Activated T-cell treated with anti-CD3 and anti-CD28 coated beads for 48 hours (primary cell): ENCODE measurements at places on chromosomes 5 and 9.

- no peak for DNase-seq
Observed at GRCh38 chr9:27125030-27125429, 16.0 kb downstream of the TEK start.

GRCh38 chr5:151584057-151584937 lies 6.8 kb downstream of the FAT2 start:
- DNase-seq = no peak

GRCh38 chr5:83787631-83788030 lies 67.0 kb upstream of the HAPLN1 start:
- DNase-seq = no peak

GRCh38 chr9:91291866-91292265 lies 69.9 kb downstream of the AUH start:
- no peak for DNase-seq

GRCh38 chr5:157459715-157460599 lies at the start of gene NIPAL4:
TSS of gene NIPAL4 (plus strand) at chr5:157460213. CDS start at chr5:157460321, 108 bp downstream.
- peak; percentile 45 for DNase-seq

GRCh38 chr5:169161022-169161680 lies 139.8 kb downstream of the SLIT3 start:
- no peak for DNase-seq

GRCh38 chr9:90851444-90851843 lies 49.8 kb downstream of the SYK start:
- no peak for DNase-seq

DNA sequence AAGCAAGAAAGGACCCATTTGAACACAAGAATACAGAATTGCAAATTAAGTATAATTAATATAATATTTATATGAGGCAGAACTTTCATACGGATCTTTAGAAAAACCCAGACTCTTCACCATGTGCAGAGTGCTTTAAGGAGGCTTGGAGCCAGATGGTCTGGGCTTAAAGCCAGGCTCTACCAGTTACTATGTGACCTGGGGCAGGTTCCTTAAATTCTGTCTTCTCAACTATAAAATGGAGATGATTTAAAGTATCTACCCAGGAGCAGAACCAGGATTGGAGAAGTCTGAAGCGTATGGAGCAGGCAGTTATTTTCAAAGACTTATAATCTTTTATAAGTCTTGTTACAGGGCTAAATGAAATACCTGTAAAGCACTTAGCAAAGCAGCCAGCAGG lies 202.1 kb downstream of the TSSK1B start:
- DNase-seq = no peak

DNA sequence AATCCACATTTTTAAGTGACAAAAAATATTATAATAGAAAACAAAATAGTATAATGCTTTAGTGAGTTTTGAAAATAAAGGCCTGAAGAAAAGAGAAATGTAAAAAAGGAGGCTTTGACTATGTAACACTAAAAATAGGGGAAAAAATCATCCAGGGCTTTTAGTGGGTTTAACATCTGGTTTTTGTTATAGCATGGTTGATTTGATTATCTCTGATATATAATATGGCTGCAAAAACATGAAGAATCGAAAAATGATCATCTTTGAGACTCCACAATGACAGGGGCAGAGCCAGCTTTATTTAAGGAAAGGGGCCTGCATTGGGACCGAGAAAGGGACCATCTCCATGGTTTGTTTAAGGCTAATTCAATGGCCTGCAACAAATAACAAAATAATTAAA lies 393.8 kb downstream of the PLK2 start:
- DNase-seq = no peak

DNA sequence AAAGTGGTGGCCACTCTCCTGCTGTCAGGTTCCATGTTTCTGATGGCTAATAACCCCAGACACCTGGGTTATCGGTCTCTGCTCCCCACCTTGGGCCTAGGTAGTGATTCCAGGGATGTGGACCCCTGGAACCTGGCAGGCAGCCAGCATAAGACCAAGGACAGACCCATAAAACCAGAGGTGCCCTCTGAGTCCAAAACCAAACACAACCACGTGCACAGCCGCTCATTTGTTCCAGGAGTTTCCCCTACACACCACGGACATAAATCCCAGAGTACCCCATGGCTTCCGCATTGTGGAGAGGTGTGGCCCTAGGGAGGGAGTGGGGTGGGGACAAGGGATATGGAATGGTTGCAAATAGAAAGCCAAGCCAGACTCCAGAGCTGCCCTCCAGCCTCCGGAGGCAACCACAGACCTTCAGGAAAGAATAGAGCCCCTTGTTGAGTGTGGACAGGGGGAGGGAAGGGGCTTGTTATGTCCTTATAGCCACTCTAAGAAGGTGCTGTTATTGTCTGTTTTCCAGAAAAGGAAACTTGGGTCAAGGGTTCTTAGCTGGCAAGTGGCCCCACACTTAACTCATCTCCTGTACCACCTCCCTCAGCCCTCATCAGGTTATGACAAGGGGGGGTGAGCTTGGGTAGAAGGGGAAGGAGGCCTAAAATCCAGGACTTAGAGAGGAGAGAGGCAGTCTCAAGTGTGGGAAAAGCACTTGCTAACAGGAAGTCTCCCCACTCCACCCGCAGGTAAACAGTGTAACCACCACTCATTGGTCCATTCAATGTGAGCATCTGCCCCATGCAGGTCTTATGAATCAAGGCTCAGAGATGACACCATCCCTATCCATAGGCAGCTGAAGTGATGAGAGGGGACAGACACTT lies 23.6 kb upstream of the CYSTM1 start:
- DNase-seq = no peak

DNA sequence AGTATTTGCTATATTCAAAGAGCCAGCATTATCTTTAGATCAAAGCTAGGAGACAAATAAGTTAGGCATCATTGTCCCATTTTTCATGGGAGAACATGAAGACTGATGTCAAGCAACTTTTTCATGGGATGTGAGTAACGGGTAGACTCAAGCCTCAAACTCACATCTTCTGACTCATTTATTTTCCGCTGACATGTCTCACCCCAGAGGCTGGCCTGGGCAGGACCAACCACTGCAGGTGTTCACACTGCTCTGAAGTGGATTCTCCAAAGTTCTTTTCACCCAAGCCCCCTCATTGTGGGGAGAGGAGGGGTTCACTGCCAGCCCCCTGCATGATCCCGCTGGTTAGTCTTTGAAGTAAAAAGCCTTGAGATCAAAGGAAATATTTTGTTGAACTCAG lies 34.9 kb upstream of the BASP1 start:
- no peak for DNase-seq

GRCh38 chr5:159393854-159394274 lies 63.6 kb upstream of the IL12B start:
- no peak for DNase-seq

GRCh38 chr9:94632737-94633136 lies 6.6 kb downstream of the FBP1 start:
- no peak for DNase-seq

DNA sequence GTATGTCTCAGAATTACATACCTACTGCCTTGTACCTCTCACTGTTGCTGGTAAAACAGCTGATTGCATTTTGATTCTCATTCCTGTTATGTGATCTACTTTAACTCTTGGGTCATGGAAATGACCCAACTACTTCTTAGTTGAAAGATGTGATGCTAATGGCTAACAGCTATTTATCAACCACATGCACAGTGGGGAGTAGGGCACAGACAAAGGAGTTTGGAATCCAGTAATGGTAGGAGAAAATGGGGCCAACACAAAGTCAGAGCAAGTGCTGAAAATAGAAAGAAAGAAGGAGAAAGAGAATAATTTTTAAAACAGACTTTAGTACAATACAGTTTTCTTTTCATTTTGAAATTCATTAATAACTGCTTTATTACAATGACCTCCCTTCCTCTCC lies 241.0 kb downstream of the PTPRD start:
- DNase-seq = no peak

DNA sequence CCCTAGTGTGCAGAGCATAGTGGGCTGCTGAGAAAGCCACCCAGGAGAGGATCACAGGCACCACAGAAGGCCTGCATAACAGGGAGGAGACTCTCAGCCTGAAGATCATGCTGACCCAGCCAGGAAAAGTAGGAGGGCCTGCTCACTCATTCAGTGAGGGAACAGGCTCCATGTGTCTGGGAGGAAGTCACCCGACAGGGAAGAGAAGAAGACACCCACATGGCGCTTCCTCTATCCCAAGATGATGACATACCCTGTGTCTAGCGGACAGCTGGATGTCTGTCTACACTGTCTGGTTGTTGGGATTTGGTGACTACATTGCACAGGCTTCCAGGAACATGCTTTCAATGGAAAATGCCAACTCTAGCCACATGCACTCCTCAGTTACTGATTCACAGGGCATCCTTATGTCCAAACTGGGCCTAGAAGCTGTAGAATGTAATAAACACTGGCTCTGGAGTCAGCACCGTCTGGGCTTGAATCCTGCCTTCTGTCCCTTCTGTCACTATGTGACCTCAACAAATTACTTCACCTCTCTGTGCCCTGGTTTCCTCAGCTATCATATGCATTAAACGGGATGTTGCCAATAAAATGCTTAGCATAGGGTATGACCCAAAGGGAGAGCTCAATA lies 47.6 kb downstream of the KLHL3 start:
- no peak for DNase-seq

- DNase-seq = no peak
Observed at GRCh38 chr9:1236061-1236460, 185.9 kb downstream of the DMRT2 start.

- DNase-seq = no peak
Observed at GRCh38 chr9:116843863-116844620, 156.9 kb downstream of the TRIM32 start.

GRCh38 chr5:140674211-140674610 lies 835 bp upstream of the DND1 start:
- no peak for DNase-seq

DNA sequence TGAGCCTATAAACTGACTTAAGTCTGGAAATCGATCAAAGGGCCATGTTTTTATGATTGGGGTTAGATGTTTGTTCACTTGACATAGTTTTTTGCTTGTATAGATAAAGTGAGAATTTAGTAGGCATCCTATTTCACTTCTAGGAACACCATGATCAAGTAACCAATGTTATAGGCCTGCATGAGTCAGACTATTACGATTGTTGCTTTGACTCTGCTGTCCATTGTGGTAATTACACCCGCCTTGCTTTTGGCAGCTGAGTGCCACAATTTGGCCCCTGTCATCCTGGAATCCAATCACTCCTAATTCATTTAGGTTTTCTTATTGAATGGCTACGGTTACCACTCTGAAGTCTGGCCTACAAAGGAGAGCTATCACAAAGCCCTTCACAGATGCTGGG lies 67.8 kb upstream of the IL33 start:
- no peak for DNase-seq

DNA sequence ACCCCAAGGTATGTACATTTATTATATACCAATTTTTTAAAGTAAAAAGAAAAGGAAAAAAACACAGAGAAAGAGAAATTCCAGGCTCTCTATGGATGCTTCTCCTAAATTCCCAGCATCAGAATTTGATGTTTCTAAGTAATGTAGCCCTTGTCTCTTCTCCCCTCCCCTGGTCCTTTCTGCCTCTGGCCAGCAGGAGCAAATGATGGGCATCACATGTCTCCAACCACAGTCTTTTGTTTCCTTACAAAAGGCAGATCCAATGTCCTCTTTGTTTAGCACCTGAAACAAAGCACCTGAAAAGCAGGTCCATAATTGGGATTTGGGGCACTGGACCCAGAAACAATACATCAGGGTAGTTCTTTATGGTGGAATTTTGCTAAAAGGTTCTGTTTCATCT lies 50.4 kb upstream of the APC start:
- DNase-seq = no peak

- DNase-seq = no peak
Observed at GRCh38 chr5:179115307-179115706, 55.1 kb downstream of the ZNF354C start.

- DNase-seq = no peak
Observed at GRCh38 chr9:29556746-29557145, 1983.5 kb upstream of the C9orf72 start.

DNA sequence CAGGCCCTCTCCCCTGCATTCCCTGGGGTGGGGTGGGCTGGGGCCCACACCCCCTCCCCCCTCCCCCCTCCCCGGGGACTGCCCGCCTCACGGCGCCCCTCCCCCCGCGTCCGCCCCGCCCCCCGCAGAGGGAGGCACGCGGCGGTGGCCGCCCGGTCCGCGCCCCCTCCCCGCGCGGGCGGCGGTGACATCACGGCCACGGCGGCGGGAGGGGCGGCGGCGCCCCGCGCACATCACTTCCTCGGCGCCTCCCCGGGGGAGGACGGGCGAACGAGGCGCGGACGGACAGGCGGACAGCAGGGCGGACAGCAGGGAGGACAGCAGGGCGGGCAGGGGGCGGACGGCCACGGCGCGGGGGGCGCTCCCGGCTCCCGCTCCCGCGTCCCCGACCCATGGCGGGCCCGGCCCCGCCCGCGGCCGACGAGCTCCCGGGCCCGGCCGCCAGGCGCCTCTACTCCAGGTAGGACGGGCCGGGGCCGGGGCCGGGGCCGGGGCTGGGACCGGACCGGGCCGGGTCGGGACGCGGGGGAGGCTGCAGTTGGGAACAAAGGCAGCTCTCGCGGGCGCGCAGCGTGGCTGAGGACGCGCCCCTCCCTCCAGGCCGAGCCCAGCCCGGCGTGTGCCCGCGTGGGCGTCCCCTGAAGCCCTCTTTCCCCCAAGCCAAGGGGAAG lies at the start of gene GPSM1:
Gene GPSM1, plus strand, starts transcription at position 236 of the 671 bp plus-strand sequence. Its CDS starts 157 bp downstream, at position 393.
- no peak for DNase-seq

GRCh38 chr5:174057206-174057605 lies 11.7 kb downstream of the NSG2 start:
- no peak for DNase-seq

DNA sequence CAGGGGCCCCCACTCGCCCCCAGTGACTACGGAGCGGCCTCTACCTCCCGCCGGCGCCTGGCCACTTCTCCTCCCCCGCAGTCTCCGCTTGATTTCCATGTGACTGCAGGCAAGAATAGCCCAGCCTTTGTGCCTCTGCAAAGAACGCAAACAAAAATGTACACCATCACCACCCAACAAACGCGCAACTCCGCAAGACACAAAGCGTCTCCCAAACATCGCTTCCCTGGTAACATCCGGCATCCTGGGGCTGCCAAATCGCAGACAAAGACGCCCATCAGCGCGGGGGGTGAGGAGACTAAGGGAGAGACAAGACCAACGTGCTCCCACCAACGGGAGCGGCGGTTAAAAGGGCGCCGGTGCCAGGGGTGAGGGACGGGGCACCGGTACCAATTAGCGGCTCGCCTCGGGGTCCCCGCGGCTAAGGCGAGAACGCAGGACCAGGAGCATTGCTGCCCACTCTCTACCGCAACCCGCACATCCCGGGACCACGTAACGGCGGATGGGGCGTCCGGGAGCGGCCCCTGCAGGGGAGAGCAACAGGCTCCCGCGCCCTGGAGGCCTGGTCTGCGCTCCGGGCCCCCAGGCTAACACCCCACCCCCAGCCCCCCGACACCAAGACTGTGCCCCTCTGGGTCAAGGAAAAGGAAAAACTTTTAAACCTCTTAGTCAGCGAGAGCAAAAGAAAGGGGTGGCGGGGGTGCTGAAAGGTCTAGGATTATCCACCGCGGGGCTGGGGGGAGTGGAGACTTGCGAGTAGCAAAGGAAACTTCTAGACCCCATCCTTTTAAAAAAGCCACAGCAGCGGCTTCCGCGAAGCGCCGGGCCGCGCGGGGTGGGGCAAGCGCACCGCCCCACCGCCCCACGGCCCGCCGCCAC lies 885 bp downstream of the MPDZ start:
- DNase-seq = no peak

GRCh38 chr9:117453737-117454136 lies 38.9 kb upstream of the ASTN2 start:
- no peak for DNase-seq

GRCh38 chr5:149240354-149240998 lies 31.2 kb upstream of the AFAP1L1 start:
- DNase-seq = peak; percentile 51

GRCh38 chr5:10315201-10315600 lies 7.5 kb upstream of the CMBL start:
- no peak for DNase-seq
